T-helper 17 cell (primary cell): ENCODE measurements at places on chromosomes 6 and 20.

DNA sequence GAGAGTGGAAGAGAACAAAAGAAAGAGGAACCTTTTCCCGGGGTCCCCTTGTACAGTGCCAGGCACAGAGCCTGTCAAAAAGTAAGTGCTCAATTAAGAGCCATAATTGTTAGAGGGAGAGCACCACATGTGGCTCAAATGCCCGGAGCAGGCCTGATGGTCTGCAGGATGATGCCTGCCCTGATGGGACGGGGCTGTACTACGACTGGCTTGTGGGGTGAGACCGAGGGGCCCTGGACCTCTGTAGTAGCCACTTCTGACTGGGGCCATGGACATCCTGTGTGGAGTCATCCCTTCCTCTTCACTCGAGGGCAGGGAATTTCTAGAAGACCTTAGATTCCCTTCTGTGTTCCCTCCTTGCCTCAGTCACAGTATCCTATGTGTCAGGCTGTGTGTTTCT, 47.9 kb downstream of the KCNK5 start:
- DNase-seq: no peak

DNA sequence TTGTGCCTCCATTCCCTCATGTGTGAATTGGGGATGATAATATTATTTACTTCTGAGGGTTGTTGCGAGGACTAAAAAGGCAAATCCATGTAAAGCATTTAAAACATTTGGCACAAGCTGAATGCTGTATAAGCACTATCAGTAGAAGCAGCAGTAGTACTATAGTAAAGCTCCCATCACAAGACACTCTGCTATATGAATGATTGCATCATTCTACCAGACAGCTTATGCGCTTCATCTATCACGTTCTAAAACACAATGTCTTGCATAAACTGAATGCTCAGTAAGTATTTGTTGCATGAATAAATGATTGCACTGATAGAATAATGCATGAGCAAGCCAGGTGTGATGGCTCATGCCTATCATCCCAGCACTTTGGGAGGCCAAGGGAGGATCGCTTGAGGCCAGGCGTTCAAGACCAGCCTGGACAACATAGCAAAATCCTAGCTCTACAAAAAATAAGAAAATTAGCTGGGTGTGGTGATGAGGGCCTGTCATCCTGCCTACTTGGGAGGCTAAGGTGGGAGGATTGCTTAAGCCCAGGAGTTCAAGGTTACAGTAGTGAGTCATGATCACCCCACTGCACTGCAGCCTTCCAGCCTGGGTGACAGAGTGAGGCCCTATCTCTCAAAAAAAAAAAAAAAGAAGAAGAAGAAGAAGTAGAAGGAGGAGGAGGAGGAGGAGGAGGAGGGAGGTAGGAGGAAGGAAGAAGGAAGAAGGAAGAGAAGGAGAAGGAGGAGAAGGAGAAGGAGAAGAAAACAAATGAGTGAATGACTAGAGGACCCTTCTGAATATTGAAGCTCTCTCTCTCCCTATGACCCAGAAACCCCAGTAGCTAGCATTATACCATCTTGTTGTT, 50.0 kb upstream of the FOXO3 start:
- no peak for DNase-seq

- no peak for DNase-seq
Observed at GRCh38 chr6:156167016-156167624, 610.1 kb upstream of the ARID1B start.

DNA sequence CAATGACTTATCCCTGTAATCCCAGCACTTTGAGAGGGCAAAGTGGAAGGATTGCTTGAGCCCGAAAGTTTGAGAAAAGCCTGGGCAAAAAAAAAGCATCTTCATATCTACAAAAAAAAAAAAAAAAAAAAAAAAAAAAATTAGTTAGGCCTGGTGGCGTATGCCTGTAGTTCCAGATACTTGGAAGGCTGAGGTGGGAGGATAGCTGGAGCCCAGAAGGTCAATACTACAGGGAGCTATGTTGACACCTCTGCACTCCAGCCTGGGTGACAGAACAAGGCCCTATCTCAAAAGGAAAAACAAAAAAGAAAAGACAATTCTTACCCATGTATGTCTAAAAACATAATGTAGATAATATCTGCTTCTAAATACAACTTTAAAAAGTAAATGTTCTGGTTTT, 27.2 kb downstream of the CRISP1 start:
- no peak for DNase-seq

DNA sequence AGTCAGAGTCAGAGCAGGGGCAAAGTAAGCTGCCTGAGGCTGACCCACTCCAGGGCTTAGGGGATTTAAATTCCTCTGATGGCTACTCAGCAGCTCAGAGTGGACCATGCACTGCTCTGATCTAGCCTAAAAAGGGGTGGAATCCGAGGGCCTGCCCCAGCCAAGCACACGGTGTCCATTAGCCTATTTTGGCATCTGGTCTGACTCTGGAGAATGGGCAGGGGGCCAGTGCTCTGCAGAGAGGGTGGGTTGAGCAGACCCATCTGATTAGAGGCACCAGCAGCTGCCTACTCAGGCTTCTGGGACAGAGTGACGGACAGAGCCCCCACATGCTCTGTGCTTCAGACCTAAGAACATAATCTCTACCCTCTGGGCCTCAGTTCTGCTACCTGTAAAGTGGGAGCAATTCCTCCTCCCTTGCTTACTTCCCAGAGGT, 25.9 kb upstream of the TGM2 start:
- DNase-seq: no peak

DNA sequence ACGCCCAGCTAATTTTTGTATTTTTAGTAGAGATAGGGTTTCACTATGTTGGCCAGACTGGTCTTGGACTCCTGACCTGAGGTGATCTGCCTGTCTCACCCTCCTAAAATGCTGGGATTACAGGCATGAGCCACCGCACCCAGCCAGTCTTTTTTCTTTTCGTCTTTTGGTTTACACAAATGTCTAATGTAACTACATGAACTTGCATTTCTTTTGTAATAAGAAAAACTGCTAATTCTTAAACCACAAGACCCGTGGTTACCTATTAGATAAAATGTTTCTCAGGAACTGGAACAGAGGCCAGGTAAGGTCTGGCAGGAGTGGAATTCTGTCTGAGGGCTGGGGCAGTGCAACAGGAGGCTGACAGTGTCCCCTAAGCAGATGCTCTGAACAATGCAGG, 32.7 kb upstream of the GSTA3 start:
- no peak for DNase-seq

- no peak for DNase-seq
Observed at GRCh38 chr6:70280400-70280853, 22.5 kb downstream of the COL9A1 start.

- no peak for DNase-seq
Observed at GRCh38 chr6:152146385-152146784, 338.9 kb downstream of the ESR1 start.

- DNase-seq: no peak
Observed at GRCh38 chr6:157977176-157977804, 4.4 kb upstream of the SYNJ2 start.

- DNase-seq: no peak
Observed at GRCh38 chr6:52317841-52318581, 33.5 kb upstream of the MCM3 start.

DNA sequence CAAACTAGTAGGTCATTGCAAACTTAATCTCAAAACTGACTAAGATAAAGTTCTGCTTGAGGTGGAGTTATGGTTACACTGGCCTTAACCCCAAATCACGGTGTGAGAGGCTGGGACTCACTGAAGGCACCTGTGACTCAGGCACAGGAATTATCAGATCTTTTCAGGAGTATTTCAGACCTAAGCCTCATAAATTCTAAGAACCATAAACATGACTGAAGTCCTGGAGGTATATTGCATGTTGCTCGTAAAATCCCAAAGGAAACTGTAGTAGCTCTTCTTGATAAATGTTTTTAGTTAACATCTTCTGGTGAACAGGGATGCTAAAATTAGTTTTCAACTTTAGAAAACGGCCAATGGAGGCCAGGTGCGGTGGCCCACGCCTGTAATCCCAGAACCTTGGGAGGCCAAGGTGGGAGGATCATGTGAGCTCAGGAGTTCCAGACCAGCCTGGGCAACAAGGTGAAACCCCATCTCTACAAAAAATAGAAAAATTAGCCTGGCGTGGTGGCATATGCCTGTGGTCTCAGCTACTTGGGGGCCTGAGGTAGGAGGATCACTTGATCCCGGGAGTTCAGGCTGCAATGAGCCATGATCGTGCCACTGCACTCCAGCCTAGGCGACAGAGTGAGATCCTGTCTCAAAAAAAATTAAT, 36.5 kb downstream of the DZANK1 start:
- DNase-seq: no peak

GRCh38 chr6:27078734-27079357, 168.7 kb upstream of the PRSS16 start:
- no peak for DNase-seq

- DNase-seq: no peak
Observed at GRCh38 chr6:33118525-33119123, 42.8 kb downstream of the HLA-DPB1 start.

DNA sequence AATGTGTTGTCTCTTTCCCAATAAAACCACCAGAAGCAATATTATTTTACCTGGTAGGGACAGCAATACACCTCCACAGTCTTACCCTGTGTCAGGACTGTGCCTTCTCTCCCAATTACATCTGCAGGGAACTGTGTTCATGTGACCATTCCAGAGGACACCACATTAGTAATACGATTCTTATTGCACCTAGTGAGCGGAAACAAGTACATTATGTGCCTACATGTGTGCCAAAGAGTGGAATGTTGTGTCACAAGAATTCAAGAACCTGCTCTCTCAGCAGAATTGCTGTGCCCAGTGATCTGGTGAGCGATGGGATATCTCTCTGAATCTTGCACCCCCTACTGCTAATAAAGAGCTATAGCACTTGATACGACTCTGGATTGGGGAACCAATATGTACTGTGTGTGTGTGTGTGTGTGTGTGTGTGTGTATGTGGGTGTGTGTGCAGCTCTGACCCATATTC, 57.4 kb upstream of the FOXC1 start:
- no peak for DNase-seq

DNA sequence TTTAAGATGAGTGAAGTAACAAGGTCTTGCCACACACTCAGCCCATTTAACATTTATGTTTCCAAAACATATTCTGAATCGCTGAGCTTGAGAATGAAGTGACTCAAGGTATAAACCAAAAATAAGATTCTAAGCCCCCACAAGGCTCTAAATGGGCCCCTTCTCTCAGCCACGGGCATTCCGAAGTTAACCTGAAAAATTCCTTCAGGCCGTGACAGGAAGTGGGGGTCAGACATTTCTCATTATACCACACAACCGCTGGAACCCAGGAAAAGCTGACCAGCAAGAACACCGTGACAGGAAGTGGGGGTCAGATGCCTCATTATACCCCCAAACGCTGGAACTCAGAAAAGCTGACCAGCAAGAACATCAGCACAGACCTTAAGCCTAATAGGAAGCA, 247.9 kb downstream of the ERMARD start:
- no peak for DNase-seq

DNA sequence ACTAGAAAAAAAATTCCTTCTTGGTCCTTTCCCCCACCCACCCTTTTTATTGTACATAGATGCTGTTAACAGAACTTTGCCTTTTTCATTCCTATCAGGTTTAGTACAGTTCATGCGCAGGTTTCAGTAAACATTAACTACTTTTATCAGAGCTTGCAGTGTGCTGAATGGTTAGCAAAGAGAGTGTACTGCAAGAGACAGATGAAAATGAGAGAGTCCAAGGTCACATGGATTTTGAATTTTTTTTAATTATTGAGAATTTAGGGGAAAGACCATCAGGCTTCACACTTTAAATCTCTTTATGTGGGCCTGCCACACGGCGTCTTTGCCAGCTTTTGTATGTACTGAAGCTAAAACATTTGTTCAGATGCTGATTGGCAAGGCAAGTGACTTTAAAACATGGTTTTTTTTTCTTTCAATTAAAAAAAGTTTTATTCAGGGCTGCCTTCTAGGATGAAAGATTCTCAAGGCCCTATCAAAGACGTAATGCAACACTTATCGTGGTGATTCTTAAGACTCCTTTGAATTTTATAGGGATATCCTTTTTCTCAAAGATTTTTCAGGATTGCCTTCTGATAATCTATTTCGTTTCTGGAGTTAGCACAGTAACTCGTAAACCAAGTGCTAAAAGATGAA, 32.2 kb downstream of the RREB1 start:
- DNase-seq: no peak

DNA sequence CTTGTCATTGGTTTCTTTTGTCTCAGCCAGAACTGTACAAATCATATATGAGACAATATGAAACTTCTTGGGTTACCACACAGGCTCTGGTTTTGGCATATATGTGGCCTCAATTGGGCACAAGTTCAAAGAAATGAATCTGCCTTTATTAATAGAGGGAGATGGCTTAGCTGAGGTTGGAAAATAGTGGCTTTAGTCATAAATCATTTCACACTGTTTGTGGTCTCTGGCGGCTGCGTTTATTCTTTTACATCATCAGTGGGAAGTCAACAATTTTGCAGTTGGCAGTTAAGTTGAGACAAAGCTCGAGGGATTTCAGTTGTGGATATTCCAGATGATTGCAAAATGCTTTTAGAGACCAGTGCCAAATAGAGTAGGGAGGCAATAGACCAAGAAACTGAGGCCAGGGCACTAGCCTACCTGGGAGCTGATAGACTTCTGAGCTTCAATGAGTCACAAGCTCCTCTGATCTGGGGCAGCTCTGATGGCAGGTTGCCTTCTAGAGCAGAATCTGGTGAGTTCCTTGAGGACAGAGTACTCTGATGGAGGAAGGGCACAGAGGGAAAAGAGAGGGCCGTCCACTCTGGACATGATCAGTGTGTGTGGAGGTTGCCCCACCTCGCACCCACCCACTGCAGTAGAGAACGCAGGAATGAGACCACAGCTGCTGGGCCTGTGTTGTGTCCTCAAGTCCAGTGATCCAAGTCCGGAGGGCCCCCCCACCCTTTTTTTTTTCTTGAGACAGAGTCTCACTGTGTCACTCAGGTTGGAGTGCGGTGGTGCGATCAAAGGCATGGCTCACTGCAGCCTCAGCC, 73.5 kb downstream of the ARMC2 start:
- no peak for DNase-seq

- DNase-seq: no peak
Observed at GRCh38 chr6:10343320-10343719, 71.6 kb downstream of the TFAP2A start.

DNA sequence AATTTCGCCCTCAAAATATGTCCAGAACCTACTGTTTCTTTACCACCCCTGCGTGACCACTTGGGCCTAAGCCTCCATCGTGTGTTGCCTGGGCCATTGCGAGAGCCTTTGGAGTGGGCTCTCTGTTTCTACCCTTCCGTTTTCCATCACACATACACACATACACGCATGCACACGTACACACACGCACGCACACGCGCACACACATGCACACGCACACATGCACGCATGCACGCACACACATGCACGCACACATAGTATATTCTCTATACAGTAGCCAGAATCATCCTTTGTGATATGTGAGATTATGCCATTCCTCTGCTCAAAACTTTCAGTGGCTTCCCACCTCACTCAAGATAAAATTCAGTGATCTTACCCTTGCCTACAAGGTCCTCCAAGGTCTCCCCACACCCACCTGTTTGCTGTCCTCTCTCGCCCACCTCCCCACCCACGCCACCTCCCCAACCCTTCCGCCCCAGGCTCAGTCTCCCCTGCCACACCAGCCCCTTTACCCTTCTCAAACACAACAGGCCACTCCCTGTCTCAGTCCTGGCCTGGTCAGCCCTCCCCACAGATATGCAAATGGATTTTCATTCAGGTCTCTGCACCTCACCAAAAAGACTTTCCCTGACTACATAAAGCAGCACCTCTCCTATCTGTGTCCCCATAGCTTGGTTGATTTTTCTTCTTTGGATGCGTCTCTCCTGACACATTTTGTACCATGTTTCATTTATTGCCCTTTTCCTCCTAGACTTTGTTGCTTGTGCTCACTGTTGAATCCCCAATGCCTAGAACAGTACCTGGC, 559.6 kb downstream of the CD83 start:
- no peak for DNase-seq
